ENCODE measurements at places on chromosomes 2 and 18. TPM values are rescaled to one million over a fixed set of nuclear protein-coding genes. Genes with fewer than 3 reads are reported as not detected.

The ITPRIPL1 gene
- total RNA-seq, result 1.1 TPM

The LHCGR gene
- not detected for total RNA-seq

The LYPD1 gene
- total RNA-seq, result 32.1 TPM

The PPP1R7 gene
- total RNA-seq, result 53.3 TPM

The DAW1 gene
- total RNA-seq, result 31.6 TPM

The CERS6 gene
- total RNA-seq, result 17.1 TPM

The SERPINB13 gene
- not detected for total RNA-seq

The WNT6 gene
- total RNA-seq, result not detected

The NT5DC4 gene
- not detected for total RNA-seq

The CHRND gene
- total RNA-seq, result not detected

The CSRNP3 gene
- 1.2 TPM for total RNA-seq

The MTX2 gene
- 24.8 TPM for total RNA-seq

The HOXD9 gene
- not detected for total RNA-seq

The MERTK gene
- 1.7 TPM for total RNA-seq

The GPBAR1 gene
- total RNA-seq, result 0.19 TPM

The GREB1L gene
- total RNA-seq, result 0.56 TPM

The FAM228A gene
- total RNA-seq, result 0.85 TPM

The PAX8 gene
- 0.38 TPM for total RNA-seq

The MYO7B gene
- total RNA-seq, result under 0.01 TPM

The SPATA3 gene
- total RNA-seq, result not detected

The HOXD12 gene
- total RNA-seq, result not detected

The NDUFB3 gene
- 83.7 TPM for total RNA-seq

The CCDC121 gene
- total RNA-seq, result 1.1 TPM

The SH2D6 gene
- total RNA-seq, result not detected

The ALPI gene
- not detected for total RNA-seq

The ANKRD30B gene
- total RNA-seq, result 0.96 TPM

The RFTN2 gene
- 0.58 TPM for total RNA-seq

The TYW5 gene
- 8.5 TPM for total RNA-seq

The TCF7L1 gene
- total RNA-seq, result 2.3 TPM

The RGPD6 gene
- 40.5 TPM for total RNA-seq

The RGPD3 gene
- total RNA-seq, result 0.85 TPM

The PDE11A gene
- total RNA-seq, result under 0.01 TPM

The KCNJ3 gene
- total RNA-seq, result not detected

The METTL4 gene
- 5.4 TPM for total RNA-seq

The PID1 gene
- total RNA-seq, result 6.9 TPM

The BMP10 gene
- not detected for total RNA-seq

The ALK gene
- total RNA-seq, result not detected

The CHAC2 gene
- 1.7 TPM for total RNA-seq

The EFEMP1 gene
- total RNA-seq, result 2,583 TPM

The TEX44 gene
- total RNA-seq, result not detected

The SPIRE1 gene
- total RNA-seq, result 29.9 TPM

The MPP4 gene
- total RNA-seq, result 9.8 TPM

The PIEZO2 gene
- 2.9 TPM for total RNA-seq

The RIT2 gene
- not detected for total RNA-seq

The ANKRD62 gene
- total RNA-seq, result under 0.01 TPM

The SLC16A14 gene
- total RNA-seq, result 0.58 TPM
